ENCODE measurements at places on chromosomes 5 and 9.

GRCh38 chr5:140966293-140967225 lies at the start of gene PCDHAC2:
Gene PCDHAC2 (plus strand): TSS chr5:140966476. CDS start chr5:140966767, 291 bp downstream.
- DNase-seq = peak; percentile 87

- DNase-seq = no peak
Measured at GRCh38 chr5:115100319-115100955, 69.3 kb downstream of the TRIM36 start.

DNA sequence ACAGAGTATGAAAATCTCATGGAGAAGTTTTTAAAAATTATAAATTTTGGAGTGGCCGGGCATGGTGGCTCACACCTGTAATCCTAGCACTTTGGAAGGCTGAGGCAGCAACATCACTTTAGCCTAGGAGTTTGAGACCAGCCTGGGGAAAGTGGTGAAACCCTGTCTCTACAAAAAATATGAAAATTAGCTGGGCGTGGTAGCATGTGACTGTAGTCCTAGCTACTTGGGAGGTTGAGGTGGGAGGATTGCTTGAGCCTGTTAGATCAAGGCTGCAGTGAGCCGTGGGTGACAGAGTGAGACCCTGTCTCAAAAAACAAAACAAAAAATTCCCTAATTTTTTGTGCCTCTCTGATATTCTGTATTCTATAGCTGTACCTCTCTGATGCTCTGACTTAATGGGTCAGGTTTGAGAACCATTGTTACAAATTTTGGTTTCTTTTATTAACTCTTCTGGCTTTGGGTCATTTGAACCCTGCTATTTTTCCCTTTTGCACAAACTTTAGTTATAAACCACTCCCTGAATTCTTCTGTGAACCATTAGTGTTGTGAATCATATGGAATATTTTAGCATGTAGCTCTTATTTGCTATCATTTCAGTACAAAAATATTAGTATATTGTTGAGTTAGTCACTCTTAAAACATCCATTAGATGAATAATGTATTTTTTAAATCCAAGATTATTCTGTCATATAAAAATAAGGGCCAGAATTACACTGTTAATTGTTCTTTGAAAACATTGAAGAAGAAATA lies 51.0 kb downstream of the FER start:
- no peak for DNase-seq

GRCh38 chr9:115604831-115605483 lies 487.0 kb upstream of the TNC start:
- no peak for DNase-seq

- no peak for DNase-seq
Measured at GRCh38 chr9:128406848-128407391, 13.7 kb upstream of the CERCAM start.

DNA sequence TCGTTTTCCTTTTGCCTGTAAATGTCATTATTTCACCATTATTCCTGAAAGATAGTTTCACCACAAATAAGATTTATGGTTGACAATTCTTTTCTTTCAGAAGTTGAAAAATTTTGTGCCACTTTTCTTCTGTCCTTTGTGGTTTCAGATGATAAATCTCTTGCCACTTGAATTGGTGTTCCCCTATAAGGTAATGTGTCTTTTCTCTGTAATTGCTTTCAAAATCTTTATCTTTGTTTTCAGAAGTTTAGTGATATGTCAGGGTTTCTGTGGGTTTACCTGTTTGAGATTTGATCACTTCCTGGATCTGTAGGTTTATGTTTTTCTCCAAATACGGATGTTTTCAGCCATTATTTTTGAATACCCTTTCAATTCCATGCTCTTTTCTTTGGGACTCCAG lies 14.6 kb downstream of the RASA1 start:
- DNase-seq = no peak

DNA sequence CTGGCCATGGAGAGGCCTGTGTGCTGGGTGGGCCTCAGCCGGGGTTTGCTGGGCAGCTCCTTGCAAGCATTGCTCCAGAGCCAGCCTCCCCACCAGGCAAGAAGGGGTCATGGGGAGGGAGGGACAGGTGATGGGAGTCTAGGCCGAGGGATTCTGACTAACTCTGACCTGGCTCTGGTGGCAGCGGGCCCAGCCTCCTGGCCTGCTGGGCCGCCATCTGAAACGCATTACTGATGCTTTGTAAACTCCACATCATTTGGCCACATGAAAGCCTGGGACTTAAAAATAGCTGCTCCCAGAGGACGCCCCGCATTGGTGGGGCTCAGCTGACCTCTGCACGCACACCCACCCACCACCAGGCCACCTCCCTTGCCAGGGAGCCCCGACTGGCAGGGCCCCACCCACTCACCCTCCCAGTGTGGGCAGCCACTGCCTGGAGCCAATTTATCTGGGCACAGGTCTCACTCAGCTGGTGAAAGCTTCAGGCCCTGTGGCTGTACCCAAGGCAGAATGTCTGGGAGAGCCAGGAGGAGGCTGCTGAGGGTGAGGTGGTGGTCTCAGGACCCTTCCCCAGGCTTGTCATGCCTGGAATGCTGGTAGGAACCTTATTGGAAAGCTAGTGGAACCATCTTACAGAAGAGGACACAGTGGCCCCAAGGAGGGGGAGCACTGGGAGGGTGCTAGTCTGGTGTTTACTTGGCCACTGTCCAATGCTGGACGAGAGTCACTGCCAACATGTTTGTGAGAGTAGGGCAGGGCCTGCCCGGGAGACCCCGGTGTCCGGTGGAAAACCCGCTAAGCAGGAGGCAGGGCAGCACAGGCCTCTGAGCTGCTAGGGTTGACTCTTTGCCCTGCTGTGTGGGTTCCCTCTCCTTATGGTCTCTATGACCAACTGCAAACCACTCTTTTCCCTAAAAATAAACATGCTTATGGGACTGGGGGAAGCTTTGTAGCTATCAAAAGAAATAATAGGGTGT lies 10.8 kb downstream of the TCF7 start:
- DNase-seq = no peak

GRCh38 chr9:124814164-124814535 lies 37.2 kb downstream of the OLFML2A start:
- no peak for DNase-seq

DNA sequence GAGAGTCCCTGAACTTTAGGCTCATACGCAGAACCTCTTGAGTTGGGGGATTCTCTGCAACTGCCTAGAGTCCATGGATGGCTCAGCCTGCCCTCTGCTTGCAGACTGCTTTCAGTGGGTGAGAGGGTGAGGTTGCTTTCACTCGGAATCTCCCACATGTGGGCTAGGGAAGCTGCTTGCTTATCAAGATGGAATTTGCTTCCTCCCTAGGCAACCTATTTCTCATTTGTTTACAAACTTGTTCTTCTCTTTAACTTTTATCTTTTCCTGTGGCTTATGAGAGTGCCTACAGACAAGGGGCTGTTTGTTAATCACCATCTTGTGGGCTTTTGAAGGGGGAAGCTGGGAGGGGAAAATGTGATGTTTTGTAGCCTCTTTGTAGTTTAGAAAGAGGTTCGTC lies 10.0 kb downstream of the TLE4 start:
- DNase-seq = no peak

- DNase-seq = no peak
Measured at GRCh38 chr5:56456002-56456401, 222.9 kb upstream of the ANKRD55 start.

- DNase-seq = no peak
Measured at GRCh38 chr9:86298873-86299272, 16.5 kb upstream of the ISCA1 start.

DNA sequence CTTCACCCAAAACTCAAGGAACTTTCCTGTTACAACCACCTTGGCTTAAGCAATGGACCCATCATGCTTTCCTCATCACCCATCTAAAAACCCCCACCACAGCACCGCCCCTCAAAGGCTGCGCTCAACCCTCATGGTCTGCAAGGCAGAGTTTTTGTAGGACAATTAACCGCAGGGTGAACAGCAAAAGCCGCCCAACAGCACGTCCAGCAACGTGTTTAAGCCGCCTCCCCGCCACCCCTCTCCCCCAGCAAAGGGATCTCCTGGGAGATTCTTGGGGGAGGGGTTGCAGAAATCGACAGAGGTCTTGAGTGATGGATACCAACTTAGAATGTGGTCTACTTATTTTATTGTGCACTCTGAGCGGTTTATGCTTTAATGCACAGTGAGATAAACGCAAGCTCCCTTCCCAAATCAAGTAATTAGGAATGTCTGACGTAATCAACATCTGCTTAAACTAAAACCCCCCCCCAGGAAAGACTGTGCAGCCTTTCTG lies 1.9 kb downstream of the ROR2 start:
- DNase-seq = peak; percentile 25

DNA sequence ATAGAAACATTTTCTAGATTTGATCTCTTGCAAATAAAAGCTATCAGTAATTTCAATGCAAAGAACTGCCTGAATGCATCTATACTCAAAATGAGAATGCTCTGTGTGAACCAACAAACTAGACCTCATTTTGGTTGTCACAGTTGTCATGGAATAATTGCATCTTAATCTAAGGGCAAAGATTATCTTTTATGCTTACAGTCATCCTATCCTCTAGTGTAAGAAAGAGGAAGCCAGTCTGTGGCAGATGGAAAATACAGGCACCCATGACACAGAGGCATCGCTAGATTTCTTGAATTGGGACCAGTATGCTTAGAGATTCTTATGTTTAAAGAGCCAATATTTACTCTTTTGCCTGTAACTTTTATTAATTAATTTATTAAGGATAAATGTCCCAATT lies 95.0 kb downstream of the MACIR start:
- no peak for DNase-seq

GRCh38 chr9:132161743-132162184 lies at the start of gene NTNG2:
Gene NTNG2 (plus strand): TSS chr9:132162058. CDS start chr9:132166832, 4,774 bp downstream.
- no peak for DNase-seq

- no peak for DNase-seq
Measured at GRCh38 chr9:112180387-112180881, 5.3 kb upstream of the SUSD1 start.

DNA sequence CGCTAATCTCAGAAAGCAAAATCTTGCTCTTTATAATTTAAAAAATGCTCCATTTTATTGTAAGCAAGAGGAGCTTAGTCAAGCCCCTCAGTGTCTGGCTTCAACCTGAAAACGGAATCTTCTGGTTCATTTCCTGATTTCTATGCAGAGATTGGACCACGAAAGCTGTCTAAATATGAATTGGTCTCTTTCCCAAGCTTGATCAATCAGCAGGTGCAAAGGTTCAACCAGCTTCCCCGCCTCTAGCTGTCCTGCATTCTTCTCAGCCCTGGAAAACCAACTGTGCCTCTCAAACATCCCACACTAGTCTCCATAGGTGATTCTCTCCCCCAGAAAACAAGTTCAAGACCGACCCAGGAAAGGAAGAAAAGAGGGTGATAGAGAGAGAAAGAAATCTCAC lies 34.5 kb downstream of the FNBP1 start:
- no peak for DNase-seq

DNA sequence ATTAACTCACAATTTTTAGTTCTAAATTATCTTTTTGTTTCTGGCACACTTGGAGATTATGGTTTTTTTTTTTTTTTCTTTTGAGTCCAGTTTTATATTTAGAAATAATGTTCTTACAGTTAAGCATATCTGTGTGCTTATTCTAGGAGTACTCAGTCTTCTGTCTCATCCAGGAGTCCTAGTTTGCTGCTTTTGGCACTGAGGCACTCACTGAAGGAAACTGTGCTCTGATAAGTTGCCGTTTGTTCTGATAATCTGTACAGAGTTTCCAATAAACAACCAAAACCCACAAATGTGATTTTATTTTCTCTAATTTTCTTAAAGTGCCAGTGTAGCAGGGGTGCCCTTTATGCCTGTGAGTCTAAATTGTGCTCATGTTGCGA lies 251.0 kb downstream of the LRRC70 start:
- DNase-seq = no peak

- DNase-seq = no peak
Measured at GRCh38 chr5:26569929-26570258, 468.5 kb downstream of the CDH9 start.

DNA sequence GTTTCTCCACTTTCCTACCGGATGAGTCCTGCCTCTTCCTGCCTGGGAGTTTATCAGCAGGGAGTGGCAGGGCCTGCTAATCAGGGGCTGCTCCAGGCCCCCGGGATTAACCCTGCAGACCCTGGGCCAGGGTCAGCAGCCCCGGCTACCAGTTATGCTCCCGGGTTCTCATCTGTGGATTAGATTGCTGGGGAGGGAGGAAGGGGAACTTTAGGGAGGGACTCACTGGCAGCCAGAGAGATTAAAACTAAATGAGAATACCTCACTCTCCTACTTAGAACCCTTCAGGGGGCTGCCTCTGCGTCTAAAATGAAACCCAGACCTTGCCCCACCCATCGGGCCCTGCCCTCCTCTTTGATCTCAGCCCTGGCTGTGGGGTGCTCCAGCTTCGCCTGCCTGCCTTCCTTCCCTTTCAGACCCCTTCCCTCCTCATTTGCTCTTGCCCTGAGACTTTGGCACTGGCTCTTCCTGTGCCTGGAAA lies 130.5 kb upstream of the HAND1 start:
- DNase-seq = no peak

All from A673 (cell line).